ENCODE measurements at places on chromosomes 12 and 14. TPM values are rescaled to one million over a fixed set of nuclear protein-coding genes. Genes with fewer than 3 reads are reported as not detected.

Gene TMEM120B
- 15.7 TPM for polyA plus RNA-seq

Gene TRIM9
- 1.6 TPM for polyA plus RNA-seq

Gene WIF1
- polyA plus RNA-seq, result 2.2 TPM

Gene SSPN
- polyA plus RNA-seq, result 14.3 TPM

Gene OR10G2
- not detected for polyA plus RNA-seq

Measured in renal pelvis (tissue), 12 donors.